ENCODE measurements at places on chromosomes 11 and 22. TPM values are rescaled to one million over a fixed set of nuclear protein-coding genes. Genes with fewer than 3 reads are reported as not detected.

GRCh38 chr11:61972672-61973475 is 5.4 kb upstream of the FTH1 start:
- peak; percentile 89 for DNase-seq

- no peak for DNase-seq
These were observed 34.7 kb downstream of the NECTIN1 start for GRCh38 chr11:119694334-119694733.

DNA sequence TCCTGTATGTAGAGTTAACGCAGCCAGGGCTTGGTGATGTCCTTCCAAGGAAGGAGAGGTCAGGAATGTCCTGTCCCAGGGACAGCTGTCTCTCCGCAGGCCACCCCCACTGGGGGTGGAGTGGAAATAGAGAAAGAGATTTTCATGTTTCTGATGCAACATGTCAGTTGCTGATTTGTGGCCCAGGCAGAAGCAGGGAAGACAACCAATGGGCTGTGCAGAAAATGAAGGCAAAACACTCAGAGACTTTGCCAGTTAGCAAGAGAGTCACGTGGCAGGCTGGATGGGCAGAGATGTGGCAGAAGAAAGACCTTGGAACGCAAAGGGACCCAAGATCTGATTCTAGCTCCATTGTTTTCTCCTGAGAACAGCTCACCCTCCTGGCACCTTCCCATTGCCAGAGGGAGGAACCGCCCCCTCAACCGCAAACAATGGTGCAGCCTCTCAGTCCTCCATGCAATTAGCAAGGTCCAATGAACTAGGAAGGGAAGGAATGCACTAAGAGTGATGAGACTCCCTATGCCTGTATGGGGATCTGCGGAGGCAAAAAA is 71.0 kb downstream of the SYN3 start:
- no peak for DNase-seq

Gene SYT7
- 0.01 TPM for polyA plus RNA-seq

Gene MRGPRE
- not detected for polyA plus RNA-seq

DNA sequence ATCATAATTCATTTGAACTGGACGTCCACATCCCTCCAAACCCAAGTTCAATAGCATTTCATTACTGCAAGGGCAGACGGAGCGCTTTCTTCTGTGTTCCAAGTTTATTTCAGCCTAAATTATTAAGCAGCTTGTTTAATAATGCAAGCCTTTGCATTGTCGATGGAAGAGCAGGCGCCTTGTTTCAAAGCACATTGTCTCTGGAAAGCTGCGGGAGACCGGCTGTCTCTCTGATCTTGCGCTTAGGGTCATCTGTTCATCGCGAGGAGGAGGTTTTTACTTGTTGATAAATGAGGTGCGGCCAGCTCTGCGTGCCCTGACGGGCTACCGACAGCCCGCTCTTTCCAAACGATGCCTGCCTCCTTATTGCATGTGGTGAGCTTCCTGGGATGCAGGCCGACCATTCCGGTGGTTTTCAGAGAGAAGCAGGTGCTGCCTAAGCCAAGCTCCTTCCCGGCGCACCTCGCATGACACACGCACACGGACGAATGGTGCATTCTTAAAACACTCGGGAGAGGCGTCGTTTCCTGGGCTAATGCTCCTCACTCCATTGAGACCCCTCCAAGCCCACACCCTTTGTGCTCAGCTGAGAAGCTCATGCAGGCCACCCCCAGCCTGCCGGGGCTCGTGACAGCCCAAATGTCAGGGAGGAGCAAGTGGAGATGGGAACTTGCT is 456.9 kb downstream of the BRD1 start:
- DNase-seq, result no peak

Gene PKDREJ
- not detected for polyA plus RNA-seq

- DNase-seq, result no peak
These were observed 6.5 kb downstream of the MLC1 start for GRCh38 chr22:50078761-50079160.

Gene GRAP2
- polyA plus RNA-seq, result not detected

Gene KCNK4
- polyA plus RNA-seq, result 0.05 TPM

DNA sequence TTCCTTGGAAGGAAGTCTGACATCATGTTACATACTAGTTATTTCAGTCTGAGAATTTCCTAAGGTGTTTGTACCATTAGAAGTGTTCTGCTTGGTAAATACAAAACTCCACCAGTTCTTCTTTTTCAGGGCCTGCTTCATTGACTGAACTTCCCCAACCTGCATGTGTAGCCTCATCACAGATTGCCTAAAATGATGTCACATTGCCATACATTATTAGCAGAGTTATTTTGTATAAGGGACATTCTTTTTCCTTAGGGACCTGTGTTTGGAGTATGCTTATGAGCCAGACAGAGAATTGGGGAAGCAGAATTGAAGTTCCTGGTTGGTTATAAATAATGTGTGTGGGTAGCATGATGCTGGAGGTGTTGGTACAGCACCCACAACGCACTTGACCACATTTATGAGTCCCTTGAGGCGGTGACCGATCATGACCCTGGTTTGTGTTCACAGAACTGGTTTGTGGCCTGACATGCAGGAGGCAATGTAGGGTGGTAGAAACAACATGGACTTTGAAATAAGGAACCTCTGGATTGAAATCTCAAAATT is 16.4 kb upstream of the MMP7 start:
- DNase-seq, result no peak

Gene OR8D1
- polyA plus RNA-seq, result not detected

DNA sequence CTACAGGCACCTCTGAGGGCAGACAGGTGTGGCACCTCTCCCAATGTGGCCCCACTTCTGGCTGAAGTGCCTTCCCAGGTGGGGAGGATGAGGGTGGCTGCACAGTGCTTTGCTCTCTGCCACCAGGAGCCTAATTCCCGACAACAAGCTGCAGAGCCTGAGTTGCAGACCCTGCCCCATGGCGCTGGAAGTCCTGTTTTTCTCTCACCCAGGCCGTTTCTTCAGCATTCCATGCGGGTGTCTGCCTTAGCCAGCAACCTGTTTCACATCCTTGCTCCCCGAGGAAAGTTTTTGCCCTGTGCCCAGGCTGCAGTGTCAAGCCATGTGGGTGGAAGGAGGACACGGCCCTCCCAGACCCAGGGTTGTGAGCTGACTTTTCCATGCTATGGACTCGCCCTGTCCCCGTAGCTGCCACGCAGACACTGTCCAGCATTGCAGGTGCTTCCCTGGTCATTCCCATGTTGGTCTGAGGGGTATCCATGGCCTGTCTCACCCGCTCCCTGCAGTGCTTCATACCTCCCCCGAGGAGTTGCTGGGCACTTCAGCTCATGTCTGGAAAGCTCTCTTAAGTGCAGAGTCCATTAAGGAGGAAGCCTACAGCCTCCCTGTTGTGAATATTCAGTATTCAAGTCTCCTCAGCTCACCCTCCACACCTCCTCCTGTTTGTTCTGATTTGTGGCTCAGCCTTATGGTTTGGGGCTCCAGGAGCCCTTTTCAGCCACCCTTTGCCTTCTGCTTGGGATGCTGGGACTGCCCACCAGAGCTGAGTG is 2.9 kb downstream of the DAGLA start:
- no peak for DNase-seq

DNA sequence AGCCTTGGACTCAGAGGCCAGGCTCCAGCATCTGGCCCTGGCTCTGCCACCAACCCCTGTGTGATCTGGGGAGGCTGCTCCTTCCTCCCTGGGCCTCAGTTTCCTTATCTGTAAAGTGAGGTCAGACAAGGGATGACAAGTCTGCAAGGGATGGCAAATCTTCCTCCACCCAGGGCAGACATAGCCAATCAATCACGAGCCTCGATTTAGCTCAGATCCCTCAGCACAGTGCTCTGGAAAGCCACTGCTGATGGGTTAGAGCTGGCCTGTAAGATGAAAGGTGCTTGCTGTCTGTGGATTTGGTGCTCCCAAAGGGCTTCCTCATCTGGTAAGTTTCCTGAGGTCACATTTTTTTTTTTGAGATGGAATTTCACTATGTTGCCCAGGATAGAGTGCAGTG is 20.2 kb downstream of the NPTXR start:
- no peak for DNase-seq

Gene GRM5
- not detected for polyA plus RNA-seq

DNA sequence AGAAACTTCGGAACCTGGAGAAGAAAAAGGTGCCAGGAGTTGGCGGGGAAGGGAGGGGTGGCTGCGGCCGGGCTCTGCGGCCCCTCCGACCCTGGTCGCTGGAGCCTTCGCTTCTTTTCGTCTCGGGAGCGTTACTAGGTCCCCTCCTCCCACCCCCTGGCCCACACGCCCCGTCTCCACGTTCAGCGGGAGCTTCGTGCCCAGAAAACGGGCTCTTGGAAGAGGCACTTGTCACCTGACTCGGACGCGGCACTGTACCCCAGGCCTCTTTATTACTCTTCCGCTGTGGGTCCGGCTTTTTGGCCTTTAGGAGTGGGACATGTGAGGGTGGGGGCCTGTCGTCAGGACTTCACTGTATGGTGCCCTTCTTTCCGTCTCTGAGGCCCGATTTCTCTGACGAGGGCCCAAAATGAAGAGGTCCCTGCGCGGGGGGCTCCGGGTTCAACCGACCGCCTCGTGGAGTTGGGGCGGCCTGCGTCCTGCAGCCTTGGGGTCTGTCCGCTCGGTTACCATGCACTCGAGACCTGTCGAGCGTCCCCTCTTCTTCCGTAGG is 1.2 kb downstream of the CAPRIN1 start:
- DNase-seq, result no peak

DNA sequence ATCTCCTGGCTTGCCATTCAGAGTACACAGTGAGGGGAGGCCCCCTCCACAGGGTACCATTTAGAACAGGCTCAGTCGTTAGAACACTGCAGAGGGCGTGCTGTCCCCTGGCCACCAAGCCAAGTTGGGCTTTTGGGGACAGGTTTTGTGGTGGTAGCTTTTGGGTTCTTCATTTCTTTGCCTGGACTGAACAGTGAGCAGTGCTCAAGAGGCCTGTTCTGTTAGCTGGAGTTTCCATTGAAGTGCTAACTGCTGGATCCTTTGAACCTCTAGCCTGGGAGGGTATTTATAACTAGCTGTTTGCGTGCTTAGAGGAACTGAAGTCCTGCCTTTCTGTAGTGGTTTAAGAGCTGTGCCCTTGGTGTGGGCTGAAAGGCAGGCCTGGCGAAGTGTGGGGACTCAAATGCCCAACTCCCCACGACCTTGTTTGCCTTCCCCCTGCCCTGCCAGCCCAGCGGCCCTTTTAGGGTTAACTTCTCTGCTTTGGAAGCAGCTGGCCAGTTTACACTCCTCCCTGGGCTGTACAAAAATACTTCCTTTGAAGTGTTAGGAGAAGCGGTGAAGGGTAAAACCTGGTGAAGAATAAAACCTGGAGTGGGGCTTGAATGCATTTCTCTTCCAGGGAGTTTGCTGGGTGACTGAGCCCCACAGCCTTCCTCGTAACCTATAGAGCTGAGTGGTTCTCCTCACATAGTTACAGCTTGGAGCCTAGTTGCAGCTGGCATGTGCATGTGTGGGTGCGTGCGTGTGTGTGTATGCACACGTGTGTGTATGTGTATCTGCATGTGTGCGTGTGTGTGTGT is 34.6 kb downstream of the ZNRF3 start:
- DNase-seq, result no peak

Gene TRPM5
- not detected for polyA plus RNA-seq

- no peak for DNase-seq
These were observed 91.4 kb downstream of the RPL27A start for GRCh38 chr11:8773916-8774539.

Gene LDHAL6A
- polyA plus RNA-seq, result not detected

GRCh38 chr11:96658436-96658835 is 268.6 kb downstream of the JRKL start:
- no peak for DNase-seq

Gene XKR3
- polyA plus RNA-seq, result not detected

Gene CECR2
- polyA plus RNA-seq, result not detected

Gene ZC3H12C
- 5.5 TPM for polyA plus RNA-seq

Gene HTR3B
- not detected for polyA plus RNA-seq

GRCh38 chr11:30364139-30364836 is 41.4 kb downstream of the ARL14EP start:
- DNase-seq, result no peak

DNA sequence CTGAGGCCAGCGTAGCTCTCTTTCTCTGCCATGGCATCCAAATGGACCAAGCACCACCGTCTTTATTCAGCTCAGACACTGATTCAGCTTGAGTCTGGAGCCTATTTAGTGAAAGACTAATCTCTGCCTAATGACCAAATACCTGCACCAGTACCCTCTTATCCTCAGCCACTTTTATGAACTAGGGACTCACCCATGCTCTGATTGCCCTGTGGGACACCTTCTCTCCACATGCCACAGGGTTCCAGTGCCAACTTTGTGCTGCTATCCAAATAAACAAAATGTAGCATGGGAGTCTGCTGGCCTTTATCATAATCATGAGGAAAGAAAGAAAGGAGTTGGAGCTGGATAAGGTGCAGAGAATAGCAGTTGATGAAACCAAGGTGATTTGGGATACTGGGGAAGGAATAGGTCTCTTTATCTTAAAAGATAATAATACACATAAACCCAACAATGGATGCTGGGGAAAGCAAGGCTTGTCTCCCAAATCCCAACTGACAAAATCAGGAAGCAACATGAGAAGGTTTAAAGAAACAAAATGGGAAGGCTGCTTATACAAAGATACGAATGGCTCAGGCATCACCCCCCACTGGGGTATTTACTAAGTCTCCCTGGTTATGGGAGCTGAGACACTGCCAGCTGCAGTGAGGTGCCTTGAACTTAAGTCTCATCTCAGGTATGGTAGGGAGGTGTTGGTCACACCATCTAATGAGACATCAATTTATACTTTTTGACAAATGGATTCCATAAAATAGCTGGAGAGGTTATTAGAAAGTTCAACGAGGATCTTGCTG is 63.3 kb downstream of the SYT9 start:
- DNase-seq, result no peak

- DNase-seq, result no peak
These were observed 296.0 kb downstream of the CTTN start for GRCh38 chr11:70694371-70694770.

- DNase-seq, result no peak
These were observed 63.9 kb downstream of the MYO7A start for GRCh38 chr11:77191823-77192495.

DNA sequence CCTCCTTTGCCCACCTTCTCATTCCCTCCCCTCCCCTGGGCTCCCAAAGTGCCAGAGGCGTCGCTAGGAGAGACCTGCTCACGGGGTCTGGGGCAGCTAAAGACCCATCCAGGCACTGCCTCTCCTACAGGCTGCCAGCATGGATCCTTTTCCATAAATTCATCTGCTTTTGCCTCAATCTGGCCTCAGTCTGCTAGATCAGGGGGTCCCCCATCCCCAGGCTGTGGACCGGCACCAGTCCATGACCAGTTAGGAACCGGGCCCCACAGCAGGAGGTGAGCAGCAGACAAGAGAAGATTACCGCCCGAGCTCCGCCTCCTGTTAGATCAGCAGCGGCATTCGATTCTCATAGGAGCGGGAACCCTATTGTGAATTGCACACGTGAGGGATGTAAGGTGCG is 12.3 kb downstream of the LTO1 start:
- no peak for DNase-seq

Measured in BJ (cell line).